Stimulated activated CD4-positive, alpha-beta T cell treated with anti-CD3 and anti-CD28 coated beads, Interleukin-4, amount 100 ng/mL, for 24 hours (primary cell): ENCODE measurements at places on chromosomes 4 and X.
A peak's percentile ranks its signal among the peaks of the same experiment; 100 is the strongest.

DNA sequence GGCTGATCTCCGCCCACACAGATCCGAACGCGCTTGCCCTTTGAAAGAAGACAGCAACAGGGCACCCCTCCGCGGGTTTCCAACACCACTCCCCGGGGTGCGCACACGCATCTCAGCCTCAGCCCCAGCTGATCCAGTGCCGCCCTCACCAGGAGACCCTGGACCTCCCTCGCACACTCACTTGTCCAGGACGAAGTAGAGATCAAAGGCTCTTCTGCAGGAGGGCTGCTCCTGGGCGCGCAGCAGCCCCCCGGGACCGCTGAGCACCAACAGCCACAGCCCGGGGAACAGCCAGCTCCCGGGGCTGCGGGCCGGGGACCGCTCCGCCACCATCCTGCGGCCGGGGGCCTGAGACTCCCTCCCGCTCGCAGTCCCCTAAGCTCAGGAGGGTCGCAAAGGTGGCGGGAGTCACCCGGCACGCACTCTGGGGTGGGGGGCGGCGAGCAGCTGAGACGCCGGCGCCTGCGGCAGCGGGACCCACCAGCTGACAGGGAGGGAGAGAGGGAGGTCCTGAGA is 743 bp downstream of the ANTXR2 start:
- peak; percentile 60 for DNase-seq

DNA sequence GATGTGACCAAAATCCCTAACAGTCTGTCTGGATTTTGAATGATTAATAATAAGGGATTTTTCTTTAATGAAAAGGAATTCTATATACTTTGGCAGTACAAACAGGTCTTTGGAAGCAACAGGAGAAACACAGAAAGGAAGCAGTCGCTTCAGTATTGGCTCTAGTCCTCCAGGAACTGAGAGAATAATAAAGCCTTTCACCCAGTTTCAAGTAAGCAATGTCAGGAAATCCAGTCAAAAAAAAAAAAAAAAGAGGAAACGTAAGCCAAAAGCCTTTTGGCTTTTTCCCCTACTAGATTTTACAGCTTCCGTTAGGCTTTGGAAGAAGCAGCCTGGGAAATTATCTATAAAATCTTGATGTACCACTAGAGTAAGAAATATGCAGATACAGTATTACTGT is 61.7 kb upstream of the HDAC8 start:
- DNase-seq = no peak

GRCh38 chr4:18880871-18881270 is 859.3 kb upstream of the LCORL start:
- DNase-seq = no peak

DNA sequence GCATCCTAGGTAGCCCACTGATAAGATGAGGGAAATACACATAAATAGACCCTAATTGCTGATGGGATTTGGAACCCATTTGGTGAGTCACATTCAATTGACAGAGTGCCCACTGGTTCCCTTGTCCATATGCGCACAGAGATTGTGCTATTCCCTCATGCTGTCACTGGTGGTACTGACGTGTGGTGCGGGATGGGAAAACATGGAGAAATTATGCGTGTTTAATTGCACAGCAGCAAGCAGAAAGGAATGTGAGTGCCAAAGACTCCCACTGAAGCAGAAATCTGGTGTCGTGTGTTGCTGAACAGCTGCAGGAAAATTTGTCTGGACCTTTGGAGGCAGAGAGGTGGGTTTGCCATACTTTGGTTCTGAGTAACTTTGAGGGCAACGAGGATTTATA is 92.2 kb downstream of the NHSL2 start:
- no peak for DNase-seq

DNA sequence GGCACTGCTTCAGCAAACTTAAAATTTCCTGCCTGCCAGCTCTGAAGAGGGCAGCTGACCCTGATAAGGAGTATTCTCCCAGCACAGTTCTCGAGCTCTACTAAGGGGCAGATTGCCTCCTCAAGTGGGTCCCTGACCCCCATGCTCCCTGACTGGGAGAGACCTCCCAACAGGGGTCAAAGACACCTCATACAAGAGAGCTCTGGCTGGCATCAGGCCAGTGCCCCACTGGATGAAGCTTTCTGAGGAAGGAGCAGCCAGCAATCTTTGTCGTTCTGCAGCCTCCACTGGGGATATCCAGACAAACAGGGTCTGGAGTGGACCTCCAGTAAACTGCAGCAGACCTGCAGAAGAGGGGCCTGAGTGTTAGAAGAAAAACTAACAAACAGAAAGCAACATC is 1118.3 kb upstream of the ADGRL3 start:
- DNase-seq = no peak

DNA sequence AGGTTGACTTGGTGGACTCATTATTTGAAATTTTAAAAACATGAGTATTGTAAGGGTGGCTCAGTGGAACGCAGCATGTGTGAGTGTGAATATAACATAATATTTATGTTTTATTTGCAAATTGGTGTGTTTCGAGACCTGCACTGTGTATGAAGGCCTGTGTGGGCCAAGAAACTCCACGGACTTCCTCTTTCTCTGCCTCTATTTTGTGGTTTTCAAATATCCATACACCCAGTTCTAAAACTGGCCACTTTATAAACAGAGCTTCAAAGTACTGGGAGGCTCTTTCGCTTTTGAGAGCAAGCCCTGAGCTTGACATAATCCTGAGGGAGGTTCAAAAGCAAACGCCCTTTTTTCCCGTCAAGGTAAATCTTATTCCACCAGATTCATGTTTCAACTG is 187.7 kb downstream of the GPAT3 start:
- no peak for DNase-seq

DNA sequence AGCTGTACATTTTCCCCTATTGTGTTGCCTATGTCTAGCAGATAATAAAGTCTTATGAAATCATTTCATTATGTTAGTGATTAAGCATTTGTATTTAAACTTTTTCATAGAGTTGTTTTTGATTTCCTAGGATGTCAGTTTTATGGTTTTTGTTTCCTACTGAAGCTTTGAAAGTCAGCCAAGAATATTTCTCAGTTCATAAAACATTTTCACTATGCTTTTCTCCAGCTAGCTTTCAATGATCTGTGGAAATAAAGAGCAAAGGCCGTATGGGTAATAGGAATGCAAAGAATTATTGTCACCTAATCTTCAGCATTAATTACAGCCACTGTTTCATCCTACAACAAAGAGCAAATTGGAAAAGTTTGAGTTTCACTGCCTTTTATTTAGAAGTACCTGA is 145.7 kb upstream of the NUDT6 start:
- DNase-seq = no peak

DNA sequence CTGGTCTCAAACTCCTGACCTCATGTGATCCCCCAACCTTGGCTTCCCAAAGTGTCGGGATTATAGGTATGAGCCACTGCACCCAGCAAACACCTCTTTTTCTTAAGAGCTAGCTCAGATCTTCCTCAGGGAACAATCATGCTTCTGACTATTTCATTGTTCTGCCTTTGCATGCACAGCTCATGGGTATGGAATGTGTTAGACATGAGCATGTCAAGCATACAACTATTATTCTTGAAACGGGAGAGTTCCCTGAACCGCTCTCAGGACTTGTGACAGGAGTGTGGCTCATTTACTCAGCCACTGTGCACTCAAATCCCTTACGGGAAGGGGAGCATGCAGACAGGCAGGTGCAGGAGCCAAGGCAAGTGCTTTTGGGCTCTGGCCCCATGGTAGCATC is 231.7 kb upstream of the TAPT1 start:
- no peak for DNase-seq

GRCh38 chr4:109589605-109590004 is 29.6 kb downstream of the MCUB start:
- DNase-seq = no peak

- no peak for DNase-seq
Measured at GRCh38 chr4:140070366-140070765, 83.6 kb downstream of the MAML3 start.

DNA sequence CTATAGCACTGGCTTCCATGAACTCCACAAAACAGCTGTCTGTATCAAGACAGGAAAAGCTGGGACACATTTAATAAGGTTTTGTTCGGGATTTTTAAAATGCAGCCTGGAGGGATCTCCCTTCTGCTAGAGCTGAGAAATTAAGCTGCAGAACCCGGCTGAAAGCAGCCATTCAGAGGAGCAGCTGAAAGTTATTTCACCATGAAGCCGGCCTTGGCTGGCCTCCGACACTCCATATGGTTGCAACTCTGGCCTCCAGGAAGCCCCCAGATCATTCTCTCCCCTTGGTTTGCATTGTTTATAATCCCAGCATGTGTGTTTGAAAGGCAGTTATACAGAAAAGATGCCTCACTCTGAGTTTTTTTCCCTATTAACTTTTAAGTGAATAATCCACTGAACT is 239.4 kb downstream of the SPATA18 start:
- no peak for DNase-seq

- DNase-seq = no peak
Measured at GRCh38 chrX:12162420-12162819, 24.1 kb downstream of the FRMPD4 start.

DNA sequence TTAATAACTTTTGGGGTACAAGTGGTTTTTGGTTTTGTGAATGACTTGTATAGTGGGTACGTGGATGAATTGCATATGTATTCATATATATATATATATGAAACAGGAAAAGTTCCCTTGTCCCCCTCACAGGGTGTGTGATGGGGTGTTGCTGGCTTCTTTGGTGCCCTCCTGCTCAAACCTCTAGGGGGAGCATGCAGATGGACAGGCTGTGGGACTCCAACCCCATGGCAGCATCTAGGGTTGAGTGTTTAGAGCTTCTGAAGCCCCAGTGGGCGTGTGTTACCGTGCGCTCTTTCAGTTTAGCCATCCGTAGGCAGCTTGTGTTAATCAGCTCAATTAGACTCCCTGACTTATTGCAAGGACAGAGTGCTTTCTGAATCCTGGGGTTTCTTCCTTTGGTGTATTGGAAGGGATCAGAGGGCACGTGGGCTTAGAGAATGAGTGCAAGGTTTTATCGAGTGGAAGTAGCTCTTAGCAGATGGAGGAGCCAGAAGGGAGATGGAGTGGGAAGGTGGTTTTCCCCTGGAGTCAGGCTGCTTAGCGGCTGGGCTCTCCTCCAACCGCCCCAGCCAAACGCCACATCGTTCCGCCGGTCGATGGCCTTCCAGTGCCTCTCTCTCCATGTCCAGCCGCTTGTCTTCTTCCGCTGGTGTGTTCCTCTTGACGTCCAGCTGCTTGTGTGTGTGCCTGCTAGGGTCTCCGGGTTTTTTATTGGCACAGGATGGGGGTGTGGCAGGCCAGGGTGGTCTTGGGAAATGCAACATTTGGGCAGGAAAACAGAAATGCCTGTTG is 674.4 kb upstream of the LCORL start:
- no peak for DNase-seq

DNA sequence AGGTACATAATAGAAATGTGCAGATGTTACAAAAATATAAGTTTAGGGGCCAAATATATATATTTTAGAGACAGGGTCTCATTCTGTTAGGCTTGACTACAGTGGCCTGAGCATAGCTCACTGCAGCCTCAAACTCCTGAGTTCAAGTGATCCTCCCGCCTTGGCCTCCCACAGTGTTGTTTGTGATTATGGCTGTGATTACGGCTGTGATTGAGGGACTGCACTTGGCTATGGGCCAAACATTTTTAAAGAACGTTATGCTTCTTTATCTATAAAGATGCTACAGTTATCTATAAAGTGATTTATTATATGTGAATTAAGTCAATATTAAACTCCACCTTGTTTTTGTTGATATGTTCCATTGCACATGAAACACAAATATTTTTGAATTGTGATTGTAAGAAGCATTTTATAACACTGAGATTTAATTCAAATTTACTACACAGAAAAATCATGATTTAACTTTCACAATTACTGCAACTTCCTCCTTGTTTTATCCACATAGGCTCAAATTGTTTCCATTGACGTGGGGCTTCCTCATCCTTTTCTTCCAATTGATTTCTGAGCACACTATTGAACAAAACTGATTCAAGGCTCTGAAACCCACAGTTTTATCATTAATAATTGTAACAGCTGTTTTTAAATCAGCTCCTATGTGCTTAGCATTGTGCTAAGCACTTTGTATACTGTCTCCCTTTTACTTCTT is 68.4 kb upstream of the BMPR1B start:
- DNase-seq = no peak

DNA sequence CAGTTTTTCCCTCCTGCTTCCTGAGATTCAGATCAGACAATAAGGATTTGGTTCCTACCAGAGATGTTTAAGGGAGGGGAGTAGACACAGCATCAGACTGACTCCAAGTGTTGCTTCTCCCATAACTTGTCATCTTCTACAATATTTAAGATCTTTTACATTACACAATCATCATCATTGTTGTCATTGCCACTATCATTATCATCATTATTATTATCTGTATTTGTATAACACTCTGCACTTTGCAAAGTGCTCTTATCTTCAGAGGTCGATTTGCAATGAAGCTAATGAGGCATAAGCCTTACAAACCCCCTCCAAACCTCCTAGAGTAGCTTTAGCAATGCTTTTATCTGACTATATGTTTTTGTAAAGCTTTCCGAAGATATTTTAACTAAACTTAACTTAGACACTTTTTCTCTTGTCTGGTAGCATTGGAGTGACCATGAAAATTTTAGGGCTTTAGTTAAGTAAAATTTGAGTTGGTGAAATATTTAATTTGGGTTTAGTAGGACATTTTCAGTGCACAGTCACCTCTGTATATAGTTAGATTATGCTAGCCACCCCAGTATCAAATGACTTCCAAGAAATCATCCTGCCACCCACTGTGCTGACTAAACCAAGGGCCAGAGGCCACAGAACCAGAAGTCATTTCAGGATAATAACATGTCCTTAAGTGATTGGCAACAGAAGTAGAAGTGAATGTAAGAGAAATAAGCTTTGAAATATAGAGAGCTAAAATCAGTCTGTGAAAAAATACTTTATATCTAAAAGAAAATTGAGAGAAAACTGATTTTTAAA is 124.2 kb upstream of the NRK start:
- DNase-seq = no peak

- peak; percentile 51 for DNase-seq
Measured at GRCh38 chr4:80202741-80203553, 5.6 kb downstream of the PRDM8 start.

DNA sequence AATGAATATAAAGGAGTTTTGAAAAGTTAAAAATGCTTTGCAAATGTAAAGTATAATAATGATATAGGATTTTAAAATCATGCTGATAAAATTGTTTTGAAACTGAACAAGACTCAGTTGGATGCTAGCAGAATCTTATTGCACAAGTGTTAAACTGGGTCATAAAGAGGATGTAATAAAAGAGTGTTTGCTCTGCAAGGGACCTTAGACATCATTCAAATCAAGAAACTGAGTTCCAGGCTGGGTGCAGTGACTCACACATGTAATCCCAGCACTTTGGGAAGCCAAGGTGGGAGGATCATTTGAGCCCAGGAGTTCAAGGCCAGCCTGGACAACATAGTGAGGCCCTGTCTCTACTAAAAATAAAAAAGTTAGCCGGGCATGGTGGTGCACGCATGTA is 27.5 kb upstream of the DUSP21 start:
- no peak for DNase-seq

- DNase-seq = no peak
Measured at GRCh38 chr4:53777244-53777984, 186.1 kb upstream of the LNX1 start.

DNA sequence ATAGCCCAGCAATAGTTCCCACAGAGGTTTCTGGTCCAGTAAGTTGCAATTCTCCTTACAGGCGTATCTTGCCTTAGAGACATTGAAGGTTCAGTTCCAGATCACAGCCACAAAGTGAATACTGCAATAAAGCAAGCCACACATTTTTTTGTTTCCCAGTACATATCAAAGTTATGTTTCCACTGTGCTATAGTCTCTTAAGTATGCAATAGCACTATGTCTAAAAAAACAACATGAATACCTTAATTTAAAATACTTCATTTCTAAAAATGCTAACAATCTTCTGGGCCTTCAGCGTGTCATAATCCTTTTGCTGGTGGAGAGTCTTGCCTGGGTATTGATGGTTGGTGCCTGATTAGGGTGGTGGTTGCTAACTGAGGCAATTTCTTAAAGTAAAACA is 659.1 kb downstream of the GRID2 start:
- no peak for DNase-seq
